Left colon (tissue), 2 donors: ENCODE measurements at places on chromosomes 11 and 22.

DNA sequence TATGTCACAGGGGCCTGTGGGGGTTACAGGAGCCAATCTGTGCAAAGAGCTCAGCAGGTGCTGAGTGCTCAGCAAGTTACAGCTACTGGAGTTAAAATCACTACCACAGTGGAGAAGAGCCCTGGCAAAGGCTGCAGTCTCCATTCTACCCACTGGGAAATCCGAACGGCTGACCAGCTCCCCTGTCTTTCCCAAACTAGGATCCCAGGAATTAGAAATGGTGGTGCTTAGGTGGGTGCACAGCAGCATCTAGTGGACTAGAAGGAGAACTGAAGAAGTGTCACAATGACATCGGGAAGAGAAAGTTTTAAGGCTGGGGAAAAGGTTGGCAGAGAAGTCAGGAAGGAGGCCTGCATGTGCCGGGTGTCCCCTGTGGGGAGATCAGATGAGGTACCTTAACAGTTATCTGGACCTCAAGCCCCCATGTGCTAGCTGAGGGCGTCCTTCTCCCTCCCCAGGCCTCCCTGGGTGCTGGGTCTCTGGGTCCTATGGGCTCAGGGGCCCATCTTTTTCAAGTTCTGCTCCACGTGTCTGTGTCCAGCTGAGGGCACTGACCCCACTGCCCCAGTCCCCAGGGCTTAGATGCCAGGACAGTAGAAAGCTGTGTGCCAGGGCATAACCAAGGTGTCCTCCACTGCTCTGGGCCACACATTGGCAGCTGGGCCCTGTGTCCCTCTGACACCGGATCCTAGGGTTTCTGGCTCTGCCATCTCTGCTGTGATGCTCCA, 1.9 kb downstream of the PIWIL3 start:
- DNase-seq: no peak

GRCh38 chr11:3340025-3340424, 38.9 kb downstream of the ZNF195 start:
- no peak for DNase-seq

DNA sequence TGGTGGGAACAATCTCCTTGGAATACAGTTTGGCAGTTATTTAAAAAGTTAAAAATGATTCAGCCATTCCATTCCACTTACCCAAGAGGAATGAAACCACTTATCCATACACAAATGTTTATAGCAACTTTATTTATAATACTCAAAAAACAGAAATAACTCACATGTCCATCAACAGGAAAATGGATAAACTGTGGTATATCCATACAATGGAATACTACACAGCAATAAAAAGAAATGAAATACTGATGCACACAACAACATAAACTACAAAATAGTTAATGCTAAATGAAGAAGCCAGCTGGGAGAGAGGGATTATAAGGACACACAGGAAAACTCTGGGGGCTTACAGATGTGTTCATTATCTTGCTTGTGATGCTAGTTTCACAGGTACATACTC, 64.7 kb downstream of the FCHSD2 start:
- DNase-seq: no peak

- no peak for DNase-seq
These were observed 25.5 kb downstream of the PTPRJ start for GRCh38 chr11:48005831-48006270.

GRCh38 chr22:24025475-24025874, 14.4 kb downstream of the CABIN1 start:
- no peak for DNase-seq
